ENCODE measurements at places on chromosomes 2 and 18.

- DNase-seq = no peak
Measured at GRCh38 chr2:197007716-197008628, 81.5 kb upstream of the PGAP1 start.

- DNase-seq = no peak
Measured at GRCh38 chr18:13934676-13935075, 19.3 kb upstream of the MC2R start.

GRCh38 chr2:9807056-9807455 is 36.2 kb upstream of the TAF1B start:
- DNase-seq = no peak

DNA sequence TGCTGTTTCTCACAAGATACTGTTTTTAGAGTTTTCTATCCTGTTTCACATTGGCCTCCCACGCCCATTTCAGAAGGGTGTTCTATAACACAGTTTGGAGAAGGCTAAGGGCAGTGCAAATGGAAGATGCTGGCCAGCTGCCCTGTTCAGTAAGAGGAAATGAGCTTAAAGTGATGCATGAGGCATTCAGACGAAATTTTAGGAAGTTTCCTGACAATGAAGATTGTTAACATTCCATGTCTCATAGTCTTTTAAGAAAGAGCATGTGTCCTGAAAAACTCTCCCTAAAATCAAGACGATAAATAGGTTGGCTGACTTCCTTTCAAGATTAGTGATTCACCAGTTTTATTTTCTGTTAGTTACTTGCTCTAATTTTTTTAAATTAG is 484.2 kb upstream of the NRP2 start:
- DNase-seq = no peak

GRCh38 chr2:171545086-171545485 is 22.8 kb downstream of the CYBRD1 start:
- no peak for DNase-seq

DNA sequence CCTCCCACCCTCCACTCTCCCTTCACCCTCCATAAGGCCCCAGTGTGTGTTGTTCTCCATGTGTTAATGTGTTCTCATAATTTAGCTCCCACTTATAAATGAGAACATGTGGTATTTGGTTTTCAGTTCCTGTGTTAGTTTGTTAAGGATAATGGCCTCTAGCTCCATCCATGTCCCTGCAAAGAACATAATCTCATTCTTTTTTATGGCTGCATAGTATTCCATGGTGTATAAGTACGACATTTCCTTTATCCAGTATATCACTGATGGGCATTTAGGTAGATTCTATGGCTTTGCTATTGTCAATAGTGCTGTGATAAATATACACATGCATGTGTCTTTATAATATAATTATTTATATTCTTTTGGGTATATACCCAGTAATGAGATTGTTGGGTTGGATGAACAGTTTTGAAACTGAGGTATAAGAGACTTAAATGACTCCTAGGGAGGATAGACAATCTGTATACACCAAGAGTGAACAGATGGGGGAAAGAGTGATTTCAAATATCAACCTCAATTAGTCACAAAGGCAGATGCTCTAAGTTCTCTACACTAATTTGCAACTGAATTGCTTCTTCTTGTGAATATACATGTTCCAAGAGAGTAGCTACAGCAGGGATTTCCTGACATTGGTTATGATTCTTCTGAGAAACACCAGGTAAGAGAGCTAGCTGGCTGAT is 23.7 kb downstream of the CWC22 start:
- DNase-seq = no peak

DNA sequence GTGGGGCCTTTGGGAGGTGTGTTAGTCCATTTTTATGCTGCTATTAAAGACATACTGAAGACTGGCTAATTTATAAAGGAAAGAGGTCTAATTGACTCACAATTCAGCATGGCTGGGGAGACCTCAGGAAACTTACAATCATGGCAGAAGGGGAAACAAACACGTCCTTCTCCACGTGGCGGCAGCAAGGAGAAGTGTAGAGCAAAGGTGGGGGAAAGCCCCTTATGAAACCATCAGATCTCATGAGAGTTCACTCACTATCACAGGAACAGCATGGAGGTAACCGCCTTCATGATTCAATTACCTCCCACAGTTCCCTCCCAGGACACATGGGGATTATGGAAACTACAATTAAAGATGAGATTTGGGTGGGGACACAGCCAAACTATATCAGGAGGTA is 187.1 kb upstream of the OSR1 start:
- no peak for DNase-seq

DNA sequence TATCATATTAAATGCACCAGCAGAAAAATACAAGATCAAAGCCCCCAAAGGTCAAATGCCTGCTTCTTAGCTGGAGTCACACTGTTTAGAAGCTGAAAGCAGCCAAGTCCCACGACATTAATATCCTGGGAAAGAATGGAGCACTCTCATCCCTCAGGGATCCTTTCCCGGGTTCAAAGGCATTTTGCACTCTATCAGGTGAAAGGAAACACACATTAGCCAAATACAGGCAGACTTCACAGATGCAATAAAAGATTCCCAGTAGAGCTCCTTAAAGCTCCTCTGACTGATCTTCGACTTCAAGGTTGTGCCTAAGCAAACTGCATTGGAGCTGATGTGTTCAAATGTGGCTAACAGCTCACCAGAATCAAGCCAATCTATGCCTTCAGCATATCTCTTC is 158.4 kb downstream of the RNF152 start:
- DNase-seq = no peak

GRCh38 chr2:45882707-45883602 is 231.5 kb downstream of the PRKCE start:
- no peak for DNase-seq
